ENCODE measurements at places on chromosomes 7 and 10.

DNA sequence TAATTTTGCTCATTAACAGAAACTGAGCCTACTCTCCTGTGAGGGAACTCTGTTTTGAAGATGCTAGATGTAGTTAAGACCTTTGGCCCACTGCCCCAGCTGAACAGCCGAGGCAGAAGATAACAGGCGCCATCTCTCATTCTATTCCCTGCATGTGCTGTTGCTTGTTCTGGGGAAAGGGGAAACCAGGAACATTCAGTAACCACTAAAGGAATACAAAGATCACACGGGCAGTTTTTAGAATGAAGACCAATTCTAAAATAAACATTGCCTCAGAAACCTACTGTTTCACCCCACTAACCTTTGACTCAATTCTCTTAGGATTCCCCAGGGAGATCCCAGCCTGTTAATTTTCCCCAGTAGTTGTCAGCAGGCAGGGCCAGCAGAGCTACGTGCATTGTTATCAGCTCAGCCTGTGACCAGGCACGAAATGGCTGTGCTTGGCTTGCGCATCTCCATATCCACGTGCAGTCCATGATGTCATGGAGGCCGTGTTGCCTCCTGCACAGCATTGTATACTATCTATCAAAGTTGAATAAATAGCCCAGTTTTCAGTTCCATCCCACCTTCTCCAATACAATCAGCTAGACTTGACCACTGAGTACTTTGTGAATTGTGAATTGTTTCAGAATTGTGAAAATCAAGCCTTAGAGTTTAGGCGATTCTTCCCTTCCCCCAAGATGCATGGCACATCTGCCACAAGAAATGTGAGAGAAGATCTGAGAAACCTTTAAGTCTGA, 36.0 kb downstream of the ANK3 start:
- no peak for DNase-seq

DNA sequence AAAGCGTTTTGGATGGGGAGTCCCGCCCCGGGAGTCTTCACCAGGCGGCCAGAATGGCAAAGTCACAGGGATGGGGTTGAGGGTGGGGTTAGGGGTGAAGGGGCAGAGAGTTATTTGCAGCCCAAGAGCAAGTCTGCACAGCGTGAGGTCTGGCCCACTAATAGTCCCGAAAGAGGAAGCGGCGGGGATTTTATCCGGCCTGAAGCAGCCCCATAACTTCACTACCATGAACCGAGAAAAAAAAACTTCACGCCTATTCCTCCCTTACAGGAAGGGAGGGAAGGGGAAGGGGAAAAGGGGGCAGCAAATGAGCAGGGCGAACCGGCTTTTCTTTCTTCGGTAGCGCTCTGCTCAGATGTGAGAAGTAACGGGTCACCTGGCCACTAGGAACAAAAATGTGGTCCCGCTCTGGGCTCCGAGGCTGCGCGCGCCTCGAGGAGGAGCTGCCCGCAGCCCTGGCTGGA, 712 bp downstream of the ITPRIP start:
- DNase-seq: no peak

DNA sequence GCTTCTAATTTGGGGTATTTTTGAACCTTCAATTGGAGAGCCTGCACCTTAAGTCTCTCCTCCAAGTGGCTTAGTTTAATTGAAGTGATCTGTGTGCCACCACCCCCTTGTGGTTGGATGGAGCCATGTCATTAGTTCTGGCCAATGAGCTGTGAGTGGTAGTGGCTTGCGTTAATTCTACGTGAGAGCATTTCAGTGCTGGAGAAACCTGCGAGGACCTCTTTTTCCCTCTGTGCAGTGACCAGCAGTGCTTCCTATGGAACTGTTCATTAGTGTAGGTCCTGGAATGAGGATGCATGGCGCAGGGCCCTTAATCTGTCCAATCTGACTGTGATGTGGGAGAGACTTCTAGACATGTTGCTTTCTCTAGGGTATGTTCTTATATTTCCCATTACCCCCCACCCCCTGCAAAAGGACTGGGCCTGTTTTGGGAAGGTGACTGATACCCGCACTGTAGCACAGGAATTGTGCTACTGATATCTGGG, 3.8 kb downstream of the HILPDA start:
- DNase-seq: peak; percentile 35

- DNase-seq: no peak
Observed at GRCh38 chr7:77532247-77532646, 4.8 kb upstream of the PTPN12 start.

- DNase-seq: no peak
Observed at GRCh38 chr10:120477743-120478141, 20.7 kb downstream of the PLPP4 start.

Measured in NCI-H1930 (cell line).